ENCODE measurements at places on chromosomes 5 and 9.

DNA sequence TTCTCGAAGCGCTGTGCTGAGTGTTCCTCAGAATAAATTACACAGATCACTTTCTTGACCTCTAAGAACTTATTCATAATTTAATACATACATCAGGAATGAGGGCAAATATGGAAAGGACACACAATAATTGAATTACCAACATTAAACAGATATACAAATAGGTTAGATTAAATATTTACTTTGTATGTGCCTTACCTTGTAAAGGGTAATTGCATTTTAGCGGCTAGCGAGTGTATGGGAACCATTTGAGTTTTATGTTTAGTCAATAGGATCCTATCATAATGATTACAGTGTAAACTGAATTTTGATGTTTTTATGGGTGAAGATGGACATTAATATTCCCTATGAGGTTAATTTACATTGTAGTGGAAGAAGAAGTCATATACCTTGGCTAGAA, 1187.1 kb upstream of the WWC1 start:
- DNase-seq = no peak

DNA sequence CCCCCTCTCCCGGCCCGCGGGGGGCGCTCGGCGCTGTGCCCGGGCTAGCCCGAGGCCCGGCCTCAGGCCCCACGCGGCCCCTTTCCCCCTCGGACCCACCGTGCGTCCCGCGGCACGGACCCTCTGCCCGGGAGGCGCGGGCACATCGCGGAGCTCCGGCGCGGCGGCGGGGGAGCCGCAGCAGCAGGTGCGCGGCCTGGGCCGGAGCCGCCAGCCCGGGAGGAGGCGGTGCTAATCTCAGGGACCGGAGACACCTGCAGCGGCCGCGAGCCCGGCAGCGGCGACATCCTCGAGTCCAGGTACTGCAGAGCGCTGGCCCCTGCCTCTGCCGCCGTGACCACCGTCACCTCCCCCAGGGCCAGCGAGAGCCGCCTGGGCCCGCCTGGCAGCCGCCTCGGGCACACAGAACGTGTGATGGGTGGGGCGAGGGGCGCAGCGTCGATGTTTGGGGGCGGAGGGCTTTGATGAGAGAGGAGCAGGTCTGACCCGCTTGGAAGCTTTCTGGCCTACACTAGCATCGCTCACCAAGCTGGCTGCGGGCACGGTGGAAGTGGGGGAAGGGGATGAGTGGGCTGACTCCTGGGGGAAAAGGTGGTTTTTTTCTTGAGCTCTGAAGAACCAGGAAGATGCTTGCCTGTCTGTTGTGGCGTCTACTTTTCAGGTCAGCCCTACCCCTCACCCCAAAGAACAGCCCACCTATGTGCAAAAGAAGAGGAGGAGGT, 524 bp downstream of the CYFIP2 start:
- DNase-seq = no peak

- DNase-seq = no peak
Measured at GRCh38 chr5:73507062-73507461, 8.8 kb downstream of the BTF3 start.

GRCh38 chr5:61675015-61675692, 343.1 kb downstream of the ZSWIM6 start:
- DNase-seq = no peak

GRCh38 chr9:136485049-136486045, 2.5 kb upstream of the SEC16A start:
- peak; percentile 49 for DNase-seq

DNA sequence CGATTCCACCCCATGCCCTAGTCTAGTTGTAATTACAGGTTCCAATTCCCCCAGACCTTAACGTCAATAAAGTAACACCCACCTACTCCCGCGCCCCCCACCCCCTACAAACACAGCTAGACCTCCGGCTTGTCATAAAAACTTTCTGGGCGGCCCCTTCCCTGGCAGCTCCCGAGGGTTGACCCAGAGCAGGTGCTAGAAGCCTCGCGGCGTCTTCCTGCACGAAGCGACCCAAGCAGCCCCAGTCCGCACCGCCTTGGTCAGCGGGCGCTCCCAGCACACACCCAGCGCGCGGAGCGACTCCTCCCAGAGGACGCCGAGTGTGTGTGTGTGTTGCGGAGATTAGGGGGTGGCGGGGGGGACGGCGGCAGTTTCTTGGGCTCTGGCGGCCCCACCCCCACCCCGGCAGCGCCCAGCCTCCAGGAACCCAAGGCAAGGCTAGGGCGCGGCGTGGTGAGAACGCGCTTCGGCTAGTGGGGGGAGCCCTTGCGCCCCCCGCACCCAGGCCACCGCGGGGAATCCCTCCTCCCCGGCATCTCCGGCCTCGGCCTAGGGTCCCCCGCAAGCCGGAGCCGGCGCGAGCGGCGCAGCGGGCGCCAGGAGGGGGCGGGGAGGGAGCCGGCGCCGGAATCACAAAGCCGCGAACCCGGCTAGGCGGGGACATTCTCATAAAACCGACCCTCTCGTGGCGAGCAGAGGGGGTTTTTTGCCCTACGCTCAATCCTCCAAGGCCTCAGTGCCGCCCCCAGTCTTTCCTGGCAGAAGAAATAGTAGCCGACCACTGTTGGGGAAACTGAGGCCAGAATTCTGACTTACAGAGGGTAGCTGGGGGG, 2.2 kb downstream of the PCDH1 start:
- no peak for DNase-seq

DNA sequence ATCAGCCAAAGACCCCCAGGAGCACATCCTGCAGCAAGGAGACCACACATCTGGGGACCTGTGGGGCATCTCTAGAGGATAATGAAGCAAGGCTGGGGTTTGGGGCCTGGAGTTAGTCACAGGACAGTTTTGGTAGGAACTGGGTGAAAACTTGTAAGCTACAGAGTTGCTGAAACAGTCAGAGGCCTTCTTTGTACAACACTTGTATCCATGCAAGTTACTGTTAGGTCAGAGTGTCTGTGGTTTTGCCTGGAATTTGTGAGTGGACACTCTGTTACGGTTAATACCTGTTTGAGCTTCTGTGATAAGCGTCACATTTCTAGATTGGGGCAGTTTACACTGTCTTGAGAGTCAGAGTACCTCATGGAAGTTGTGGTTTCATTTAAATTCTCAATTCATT, 22.6 kb upstream of the ASPN start:
- DNase-seq = no peak

GRCh38 chr9:95045751-95046150, 271.8 kb downstream of the FANCC start:
- no peak for DNase-seq

- DNase-seq = peak; percentile 41
Measured at GRCh38 chr9:35526087-35526801, 36.3 kb downstream of the RUSC2 start.

GRCh38 chr9:76177931-76178330, 216.3 kb downstream of the RFK start:
- no peak for DNase-seq

DNA sequence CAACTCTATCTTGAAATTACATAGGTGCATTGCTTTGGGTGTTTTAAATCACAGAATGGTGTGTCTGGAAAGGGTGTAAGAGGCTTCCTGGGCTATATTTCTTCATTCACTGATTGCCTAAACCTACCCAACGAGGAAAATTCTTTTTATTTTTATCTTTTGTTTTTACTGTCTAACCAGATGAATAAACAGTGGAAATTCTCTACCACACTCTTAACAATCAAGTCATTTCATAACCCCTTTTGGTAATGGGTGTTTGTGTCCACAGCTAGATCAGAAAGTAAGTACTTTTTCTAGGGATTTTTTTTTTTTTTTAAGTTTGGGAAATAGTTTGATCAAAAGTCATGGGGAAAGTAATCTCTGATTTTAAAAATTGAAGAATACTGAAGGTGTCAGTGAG, 27.6 kb upstream of the C5orf47 start:
- peak; percentile 28 for DNase-seq

DNA sequence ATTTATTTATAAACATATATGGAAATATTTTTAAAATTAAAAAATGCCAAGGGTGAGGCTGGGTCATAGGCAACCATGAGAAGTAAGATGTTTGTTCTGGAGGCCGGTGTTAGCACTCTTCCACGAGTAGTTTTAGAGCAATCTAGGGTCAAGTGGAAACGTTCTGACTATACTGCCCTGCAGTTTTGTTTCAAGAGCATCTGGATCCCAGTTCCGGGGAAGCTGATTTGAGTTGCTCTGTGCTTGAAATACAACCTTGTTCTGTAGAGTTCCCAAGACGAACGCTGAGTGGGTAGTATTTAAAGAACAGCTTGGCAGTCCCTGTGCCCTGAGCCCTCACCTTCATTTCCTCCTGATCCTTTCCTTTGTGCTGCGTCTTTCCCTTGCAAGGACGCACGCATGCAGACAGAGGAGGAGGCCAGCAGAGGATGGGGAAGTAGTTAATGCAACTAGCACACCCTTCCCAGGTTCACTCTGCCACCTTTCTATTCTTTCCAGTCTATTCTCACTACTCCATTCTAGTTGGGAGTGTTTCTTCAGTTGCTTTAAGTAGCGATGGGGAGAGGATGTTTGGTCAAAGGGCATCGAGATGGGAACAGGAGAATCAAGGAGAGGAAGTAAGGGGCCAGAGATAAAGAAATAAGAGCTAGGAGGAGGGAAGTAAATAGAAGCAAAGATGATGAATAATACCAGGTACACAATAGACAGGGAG, 68.3 kb upstream of the ZSWIM6 start:
- no peak for DNase-seq

GRCh38 chr9:16262477-16263261, 607.8 kb downstream of the BNC2 start:
- DNase-seq = no peak

GRCh38 chr9:33840381-33840780, 23.4 kb downstream of the UBE2R2 start:
- DNase-seq = peak; percentile 46

GRCh38 chr9:115202960-115203751, 85.2 kb upstream of the TNC start:
- DNase-seq = no peak

- no peak for DNase-seq
Measured at GRCh38 chr5:126967808-126968466, 62.4 kb downstream of the MARCHF3 start.

DNA sequence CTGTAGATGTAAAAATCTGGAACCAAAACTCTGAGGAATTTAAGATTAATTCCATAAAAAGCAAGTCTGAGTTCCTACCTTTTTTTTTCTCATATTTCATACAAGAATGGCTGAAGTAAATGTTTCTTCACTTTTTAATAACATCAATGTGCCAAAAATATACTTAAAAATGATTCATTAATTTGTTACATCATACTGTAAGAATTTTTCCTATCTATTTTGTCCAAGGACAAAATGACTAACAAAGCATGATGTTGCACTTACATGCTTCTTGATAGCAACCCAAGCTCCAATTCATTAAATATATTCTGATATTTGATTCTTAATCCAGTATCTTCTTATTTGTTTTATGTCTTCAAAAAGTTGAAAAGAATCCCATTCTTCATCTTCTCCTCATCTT, 988.3 kb downstream of the TLE1 start:
- no peak for DNase-seq

DNA sequence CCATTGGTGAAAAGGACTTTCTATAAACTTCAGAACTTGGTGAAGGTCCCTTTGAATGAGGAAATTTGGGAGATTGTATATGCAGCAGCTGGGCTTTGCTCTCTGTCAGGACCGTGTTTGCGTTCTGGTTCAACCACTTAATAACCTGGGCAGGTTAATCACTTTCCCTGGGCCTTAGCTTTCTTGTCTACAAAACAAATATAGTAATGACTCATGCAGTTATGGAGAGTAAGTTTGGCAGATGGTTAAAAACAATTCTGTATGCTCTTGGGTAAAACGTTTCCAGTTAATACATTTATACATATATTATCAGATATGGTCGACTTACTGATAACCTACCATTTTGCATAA, 197.0 kb downstream of the ARHGEF28 start:
- DNase-seq = no peak

- peak; percentile 32 for DNase-seq
Measured at GRCh38 chr9:90020276-90020871, 415.6 kb downstream of the GADD45G start.

DNA sequence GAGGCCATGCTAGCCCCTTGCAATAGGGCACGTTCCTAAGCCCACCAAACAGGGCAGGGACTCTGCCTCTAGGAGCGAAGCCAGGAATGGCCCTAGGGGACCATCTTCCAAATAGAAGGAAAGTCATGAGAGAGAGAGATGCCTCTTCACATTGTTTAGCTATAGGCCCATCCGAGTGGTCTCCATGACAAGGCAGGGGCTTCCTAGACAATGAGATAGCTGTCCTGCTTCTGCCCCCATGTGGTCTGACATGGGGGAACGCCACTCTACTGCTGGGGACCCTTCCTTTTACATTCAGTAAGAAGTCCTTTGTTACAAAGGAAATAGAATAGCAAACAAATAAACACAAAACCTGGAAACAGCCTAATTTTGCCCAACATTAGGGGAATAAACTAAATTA, 17.9 kb upstream of the KIF4B start:
- DNase-seq = no peak

- no peak for DNase-seq
Measured at GRCh38 chr9:117936185-117937130, 232.3 kb downstream of the TLR4 start.

DNA sequence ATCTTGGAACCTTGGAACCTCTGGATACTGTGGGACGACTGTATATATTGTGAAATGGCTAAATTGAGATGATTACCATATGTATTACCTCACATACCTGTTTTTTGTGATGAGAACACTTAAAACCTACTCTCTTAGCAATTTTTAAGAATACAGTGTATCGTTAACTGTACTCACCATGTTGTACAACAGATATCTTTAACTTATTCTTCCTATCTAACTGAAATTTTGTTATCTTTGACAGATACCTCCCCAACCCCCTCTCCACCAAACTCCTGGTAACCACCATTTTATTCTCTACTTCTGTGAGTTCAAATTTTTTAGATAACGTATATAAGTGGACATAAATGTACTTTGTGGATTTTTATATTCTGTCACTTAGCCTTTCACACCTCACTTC, 126.5 kb downstream of the ZCCHC7 start:
- no peak for DNase-seq

GRCh38 chr5:65252977-65253376, 228.7 kb downstream of the ADAMTS6 start:
- DNase-seq = no peak

GRCh38 chr5:27598576-27598975, 560.2 kb upstream of the CDH9 start:
- no peak for DNase-seq

DNA sequence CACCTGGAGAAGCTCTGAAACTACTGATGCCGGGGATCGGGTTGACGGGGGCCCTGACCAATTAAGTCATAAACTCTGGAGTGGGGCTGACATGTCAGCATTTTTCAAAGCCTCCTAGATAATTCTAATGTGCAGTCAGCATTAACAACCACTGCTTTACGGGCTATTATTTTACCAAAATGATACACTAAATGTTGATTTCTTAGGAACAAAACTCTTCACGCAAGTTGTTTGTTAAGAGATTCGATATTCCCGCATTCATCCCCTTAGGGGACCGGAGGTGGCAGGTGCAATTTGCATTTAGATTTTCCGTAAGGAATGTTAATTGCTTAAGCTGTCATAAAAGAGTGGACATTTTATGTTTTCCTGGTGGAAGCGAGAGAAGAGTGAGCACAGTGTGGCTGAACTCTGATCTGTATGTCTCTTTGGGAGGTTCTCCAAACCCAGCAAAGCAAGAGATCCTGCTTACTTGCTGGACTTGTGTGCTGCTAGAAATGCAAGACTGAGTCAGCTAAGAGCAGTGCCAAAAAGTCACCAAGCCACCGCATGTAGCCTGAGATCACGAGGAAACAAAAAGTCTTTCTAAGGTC, 77.6 kb downstream of the UGCG start:
- DNase-seq = no peak

Measured in inflammatory macrophage treated with lipopolysaccharide for 1 hour (primary cell).